ENCODE measurements at places on chromosomes 3 and 15. TPM values are rescaled to one million over a fixed set of nuclear protein-coding genes. Genes with fewer than 3 reads are reported as not detected.

DNA sequence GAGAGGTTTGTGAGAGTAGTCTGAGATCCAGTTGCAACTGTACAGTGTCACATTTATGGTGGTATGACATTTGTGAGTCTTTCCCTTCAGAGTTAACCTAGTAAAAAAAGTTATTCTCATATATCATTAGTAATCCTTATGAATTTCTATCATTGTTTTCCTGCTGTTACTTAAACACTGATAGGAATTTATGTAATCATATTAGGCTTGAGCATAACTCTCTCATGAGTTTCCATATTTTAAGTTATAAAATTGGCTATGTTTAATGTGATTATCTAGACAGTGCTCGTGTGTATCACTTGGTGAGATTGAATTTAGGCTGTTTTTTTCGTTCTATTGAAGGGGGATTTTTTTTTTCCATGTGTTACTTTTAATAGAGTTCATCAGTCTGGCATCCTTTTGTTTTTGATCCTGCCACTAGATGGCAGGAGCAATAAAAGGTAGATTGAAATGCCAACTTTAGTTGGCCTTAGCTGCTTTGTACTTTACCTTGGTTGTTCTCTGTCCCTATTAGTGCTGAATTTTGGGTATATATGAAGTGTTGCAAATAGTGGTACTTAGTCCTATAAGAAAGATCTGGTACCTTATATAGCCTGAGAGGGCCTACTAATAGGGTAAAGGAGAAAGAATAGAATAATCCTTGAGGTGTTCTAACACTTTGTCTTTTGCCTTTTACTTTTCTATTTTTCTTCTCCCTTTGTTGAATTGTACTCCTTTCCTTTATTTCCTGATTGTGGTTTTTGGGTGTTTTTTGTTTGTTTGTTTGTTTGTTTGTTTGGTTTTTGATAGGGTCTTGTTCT lies 17.9 kb downstream of the STT3B start:
- DNase-seq, result no peak

DNA sequence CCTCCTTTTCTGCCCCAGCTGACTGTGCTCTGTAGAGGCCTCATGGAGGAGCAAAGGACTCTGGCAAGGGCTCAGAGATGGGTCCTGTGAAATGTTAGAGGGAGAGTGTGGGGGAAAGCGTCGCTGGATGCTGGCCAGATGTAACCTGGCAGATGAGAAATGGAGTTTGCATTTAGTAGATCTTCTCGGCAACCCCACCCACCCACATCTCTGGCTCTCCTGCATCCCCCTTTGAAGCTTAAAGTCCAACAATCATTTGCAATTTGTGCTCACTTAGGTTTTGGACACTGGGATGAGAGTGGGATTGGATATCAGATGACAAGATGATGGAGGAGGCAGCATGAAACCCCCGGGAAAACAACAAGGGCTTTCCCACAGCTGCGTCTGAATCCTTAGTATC lies 523.6 kb upstream of the MCTP2 start:
- no peak for DNase-seq

- DNase-seq, result no peak
Measured at GRCh38 chr3:122974764-122975162, 52.8 kb downstream of the SEMA5B start.

DNA sequence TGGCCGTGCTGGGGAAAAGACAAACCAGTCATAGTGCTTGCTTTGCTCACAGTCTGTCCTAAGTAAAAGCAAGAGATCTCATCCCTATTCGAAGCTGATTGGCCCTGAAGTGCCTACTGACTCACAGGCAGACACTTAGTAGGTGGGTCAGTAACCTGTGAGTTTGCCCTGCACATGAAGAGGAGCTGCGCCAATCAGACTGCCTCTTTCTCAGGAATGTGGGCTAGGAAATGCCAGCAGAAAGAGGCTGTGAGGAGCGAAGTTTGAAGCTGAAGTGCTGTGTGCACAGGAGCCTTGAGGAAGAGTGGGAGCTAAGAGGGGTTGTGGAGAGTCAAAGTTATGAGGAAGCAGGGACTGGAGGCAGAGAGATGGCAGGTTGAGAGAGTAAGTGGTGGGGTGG lies 126.8 kb downstream of the IL20RB start:
- DNase-seq, result no peak

GRCh38 chr15:69804786-69805185 lies 292.9 kb downstream of the TLE3 start:
- DNase-seq, result no peak

- no peak for DNase-seq
Measured at GRCh38 chr15:88748081-88748480, 55.2 kb upstream of the ACAN start.

GRCh38 chr3:155019575-155019974 lies 60.5 kb upstream of the MME start:
- no peak for DNase-seq

DNA sequence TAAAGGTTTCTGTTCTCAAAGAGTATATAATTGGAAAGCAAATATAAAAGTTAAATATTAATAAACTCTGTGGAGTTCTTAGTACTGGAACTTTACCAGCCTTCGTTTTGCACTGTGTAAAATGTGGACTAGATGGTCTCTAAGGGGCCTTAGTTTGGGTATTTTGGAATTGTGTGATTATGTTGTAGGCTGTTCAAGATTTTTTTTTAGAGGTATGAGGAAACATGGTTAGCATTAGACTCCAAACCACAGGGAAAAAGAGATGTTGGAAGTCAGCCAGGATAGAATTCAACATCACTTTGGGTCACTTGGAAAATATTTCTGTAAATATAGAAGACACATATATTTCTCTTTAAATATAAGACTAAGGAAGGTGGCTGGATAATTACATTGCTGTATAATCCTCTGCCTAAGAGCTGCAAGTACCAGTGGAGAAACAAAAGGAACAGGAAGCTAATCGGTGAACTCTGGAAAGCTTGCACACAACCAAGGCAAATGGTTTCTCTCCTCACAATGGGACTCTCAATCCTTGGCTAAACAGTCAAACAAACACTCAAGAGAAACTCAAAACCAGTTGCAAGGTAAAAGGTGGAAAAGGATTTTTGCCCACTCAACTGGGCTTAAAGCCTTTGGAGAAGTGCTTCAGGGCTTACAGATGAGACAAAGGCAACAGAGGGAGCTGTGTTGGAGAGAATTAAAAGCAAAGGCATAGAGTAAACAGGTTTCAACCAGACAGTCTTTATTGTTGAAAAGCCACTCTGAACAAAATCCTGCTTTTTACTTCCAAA lies 141.7 kb downstream of the NR1D2 start:
- DNase-seq, result no peak

DNA sequence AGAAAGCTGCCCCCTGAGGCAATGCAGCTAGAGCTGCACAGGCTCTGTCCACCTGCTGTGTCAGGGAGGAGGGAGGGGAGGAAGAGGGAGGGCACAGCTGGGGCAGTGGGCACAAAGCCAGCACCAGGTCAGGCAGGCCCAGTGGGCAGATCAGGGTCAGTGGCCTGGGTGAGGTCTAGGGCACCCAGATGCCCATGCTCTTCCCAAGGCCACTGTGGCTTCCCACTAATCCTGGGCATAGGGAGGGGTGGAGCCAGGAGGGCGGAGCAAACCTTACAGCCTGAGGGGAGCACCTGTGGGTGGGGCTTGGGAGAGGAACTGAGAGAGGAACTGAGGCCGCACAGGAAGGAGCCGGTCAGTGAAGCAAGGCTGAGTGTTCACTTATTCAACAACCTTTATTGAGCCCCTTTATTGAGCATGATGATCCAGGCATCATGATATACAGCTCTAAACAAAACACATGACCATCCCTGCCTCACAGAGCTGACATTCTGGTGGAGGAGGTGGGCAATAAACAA lies 55.0 kb downstream of the RHCG start:
- DNase-seq, result no peak

GRCh38 chr3:102354818-102355515 lies 79.8 kb upstream of the ZPLD1 start:
- DNase-seq, result no peak

- no peak for DNase-seq
Measured at GRCh38 chr3:52682016-52682415, 3.7 kb downstream of the PBRM1 start.

DNA sequence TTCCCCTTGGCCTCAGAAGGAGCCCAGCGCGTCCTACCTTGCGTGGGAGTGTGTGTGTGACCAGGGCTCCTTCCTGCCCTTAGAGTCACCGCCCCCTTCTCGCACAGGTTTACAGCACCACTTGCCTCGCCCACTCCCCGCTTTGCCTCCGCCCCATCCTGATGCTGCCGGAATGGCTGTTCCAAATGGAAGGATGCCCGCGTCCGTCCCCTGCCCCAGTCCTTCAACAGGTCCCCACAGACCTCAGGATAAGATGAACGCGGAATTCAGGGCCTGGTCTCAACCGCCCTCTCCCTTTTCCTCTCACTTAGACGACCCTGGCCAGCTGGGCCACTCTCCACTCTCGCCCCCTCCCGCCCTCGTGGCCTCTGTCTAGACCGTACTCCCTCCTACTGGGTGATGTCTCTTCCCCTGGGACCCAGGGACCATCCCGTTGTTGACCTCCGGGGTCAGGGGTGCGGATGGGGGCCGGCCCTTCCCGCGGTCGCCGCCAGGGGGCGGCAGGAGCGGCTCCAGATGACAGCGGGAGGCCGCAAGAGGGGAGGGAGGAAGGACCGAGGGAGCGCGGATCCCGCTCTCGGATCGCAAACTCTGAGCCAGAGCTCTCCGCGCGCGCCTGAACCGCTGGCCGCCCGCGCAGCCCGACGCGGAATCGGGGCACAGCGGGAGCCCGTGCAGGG lies at the start of gene THSD4:
THSD4 (plus strand) TSS at position 585 of the 680 bp plus-strand sequence.
- no peak for DNase-seq

DNA sequence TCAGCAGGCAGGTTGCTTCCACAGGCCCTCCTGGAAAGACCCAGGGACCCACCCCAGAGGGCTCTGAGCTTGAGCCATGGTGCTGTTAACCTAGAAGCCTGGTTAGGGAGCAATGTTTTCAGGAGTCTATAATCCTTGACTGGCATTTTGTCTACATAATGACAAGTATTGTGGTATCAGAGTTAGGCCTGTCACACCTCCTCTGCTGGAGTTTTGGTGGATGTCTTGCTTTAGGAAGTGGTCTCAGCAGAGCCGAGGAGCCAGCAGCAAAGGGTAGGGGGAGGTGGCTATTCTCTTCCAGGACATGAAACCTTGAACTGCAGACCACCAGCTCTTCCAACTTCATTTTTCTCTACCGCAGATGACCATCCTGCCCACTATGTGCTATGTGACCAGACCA lies 76.1 kb downstream of the CLSTN2 start:
- no peak for DNase-seq

DNA sequence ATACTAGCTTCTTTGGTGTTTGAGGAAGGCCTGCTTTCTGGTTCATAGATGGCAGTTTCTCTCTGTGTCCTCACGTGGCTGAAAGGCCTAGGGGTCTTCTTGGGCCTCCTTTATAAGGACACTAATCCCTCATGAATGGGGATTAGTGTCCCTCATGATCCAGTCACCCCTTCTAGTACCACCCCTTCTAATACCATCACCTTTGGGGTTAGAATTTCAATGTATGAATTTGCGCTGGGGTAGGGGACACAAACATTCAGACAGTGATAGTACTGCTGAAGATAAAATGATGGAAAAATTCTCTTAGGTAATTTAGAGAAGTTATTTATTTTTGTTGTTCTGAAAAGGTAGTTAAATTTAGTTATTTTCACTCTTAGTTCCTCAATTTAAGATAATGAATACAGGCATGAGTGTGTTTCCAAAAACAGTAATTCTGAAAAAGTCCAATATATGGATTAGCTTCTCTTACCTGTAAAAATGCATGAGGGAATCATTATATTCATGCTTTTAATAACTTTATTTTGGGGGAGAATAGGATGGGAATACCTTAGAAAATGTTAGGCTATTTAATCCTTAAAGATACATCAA lies 103.6 kb downstream of the FNDC3B start:
- DNase-seq, result no peak

DNA sequence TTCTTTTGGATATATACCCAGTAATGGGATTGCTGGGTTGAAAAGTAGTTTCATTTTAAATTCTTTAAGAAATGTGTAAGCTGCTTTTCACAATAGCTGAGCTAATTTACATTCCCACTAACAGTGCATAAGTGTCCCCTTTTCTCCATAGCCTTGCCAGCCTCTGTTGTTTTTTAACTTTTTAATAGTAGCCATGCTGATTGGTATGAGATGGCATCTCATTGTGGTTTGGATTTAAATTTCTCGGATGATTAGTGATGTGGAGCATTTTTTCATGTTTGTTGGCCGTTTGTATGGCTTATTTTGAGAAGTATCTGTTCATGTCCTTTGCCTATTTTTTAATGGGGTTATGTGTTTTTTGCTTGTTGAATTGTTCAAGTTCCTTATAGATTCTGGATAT lies 444.3 kb upstream of the ATP11B start:
- DNase-seq, result no peak

DNA sequence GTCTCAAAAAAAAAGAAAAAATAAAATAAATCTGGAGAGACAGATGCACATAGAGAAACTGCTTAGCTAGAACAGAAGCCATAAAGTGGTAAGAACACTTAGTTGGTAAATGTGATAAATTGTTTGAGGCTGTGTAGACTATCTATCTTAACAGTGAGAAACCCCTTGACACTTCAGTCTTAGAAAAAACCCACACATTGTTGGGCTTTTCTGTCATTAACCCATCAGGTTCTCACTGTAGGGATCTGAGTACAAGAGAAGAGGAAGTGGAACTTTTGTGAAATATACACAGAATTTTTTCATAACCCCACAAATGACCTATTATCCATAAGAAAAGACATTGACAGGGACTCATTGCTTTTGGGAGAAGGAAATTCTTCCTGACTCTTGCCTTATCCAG lies 24.4 kb downstream of the TP63 start:
- DNase-seq, result no peak

GRCh38 chr3:24812116-24812515 lies 317.5 kb upstream of the THRB start:
- DNase-seq, result no peak

DNA sequence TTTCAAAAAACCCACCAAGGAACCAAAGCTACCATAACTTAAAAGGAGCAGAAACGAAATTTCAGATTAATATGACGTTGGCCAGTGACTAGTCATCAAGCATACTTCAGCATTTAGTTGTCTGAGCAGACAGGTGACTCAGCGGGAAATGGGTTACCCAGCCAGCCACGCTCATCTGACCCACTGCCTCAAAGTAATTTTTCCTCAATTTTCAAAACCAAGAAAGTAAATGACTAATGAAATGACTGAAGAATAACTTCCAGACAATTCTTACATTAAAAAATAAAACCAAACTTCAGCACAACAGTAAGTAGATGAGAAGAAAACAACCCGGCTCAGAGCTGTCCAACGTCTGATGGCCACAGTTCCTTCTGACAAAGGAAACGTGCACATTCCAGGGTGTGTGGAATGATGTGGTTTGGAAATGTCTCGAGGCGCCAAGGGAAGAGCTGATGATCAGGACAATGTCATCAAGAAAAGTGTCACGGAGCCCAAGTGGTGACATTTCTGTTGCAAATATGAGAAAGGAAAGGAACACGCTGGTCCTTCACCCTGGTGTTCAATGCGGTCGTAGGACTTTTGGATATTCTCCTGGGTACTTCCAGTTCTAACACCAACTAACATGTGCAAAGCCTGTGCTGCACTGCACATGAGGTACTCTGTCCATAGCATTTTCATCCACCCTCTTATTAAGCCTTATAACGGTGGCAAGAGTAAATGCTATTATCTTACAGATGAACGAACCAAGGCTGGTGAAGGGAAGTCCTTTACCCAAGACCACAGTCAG lies 79.1 kb downstream of the FOXP1 start:
- DNase-seq, result no peak

The GOLGA6D gene
- 0.15 TPM for total RNA-seq

The ADGRG7 gene
- not detected for total RNA-seq

The TIMP4 gene
- total RNA-seq, result 31.3 TPM

The FBLN2 gene
- total RNA-seq, result 284 TPM

The SENP8 gene
- total RNA-seq, result 4.0 TPM

The CLDN16 gene
- not detected for total RNA-seq

The EAF2 gene
- 3.7 TPM for total RNA-seq

The EFCAB12 gene
- total RNA-seq, result not detected

The SNURF gene
- 19.5 TPM for total RNA-seq

The NMD3 gene
- total RNA-seq, result 80.2 TPM
